ENCODE measurements at places on chromosomes 3 and 15.

GRCh38 chr15:65354835-65355172 is 23.0 kb downstream of the IGDCC3 start:
- DNase-seq: no peak

GRCh38 chr3:35745351-35745750 is 106.0 kb downstream of the ARPP21 start:
- DNase-seq: no peak

GRCh38 chr15:59711451-59712243 is 22.5 kb upstream of the BNIP2 start:
- DNase-seq: no peak

DNA sequence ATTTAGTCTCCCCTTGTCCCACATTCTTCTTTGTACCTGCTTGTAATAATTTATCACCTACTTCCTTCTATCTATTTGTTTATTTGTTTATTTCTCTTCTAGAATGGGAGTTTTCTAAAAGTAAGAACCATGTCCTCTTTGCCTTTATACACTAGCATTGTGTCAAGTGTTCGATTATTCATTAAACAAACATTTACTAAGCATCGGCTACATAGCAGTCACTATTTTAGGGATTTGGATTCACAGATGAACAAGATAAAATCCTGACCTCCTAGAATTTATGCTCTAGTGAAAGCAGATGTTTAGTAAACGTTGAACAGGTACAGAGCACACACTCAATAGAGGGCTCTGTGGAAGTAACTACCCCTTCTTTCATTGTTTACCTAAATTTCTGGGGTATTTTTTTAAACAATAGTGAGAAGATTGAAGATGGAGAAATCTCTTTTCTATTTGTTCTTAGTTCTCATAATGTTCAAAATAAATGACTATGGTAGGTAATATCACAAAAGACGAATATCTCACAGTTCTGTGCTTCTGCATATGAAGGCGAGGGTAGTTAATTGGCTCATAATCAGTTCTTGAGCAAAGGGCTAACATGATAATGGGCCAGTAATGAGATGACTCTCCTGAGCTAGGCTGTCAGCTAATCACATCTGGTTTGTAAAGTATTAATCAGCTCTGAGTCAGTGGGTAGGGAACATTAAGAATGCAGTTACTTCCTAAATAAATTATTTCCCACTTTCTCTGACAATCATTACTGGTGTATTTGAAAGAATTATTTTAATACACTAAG is 111.9 kb downstream of the SLC9A9 start:
- no peak for DNase-seq

GRCh38 chr15:101059381-101060341 is 140.5 kb downstream of the LRRK1 start:
- DNase-seq: no peak

DNA sequence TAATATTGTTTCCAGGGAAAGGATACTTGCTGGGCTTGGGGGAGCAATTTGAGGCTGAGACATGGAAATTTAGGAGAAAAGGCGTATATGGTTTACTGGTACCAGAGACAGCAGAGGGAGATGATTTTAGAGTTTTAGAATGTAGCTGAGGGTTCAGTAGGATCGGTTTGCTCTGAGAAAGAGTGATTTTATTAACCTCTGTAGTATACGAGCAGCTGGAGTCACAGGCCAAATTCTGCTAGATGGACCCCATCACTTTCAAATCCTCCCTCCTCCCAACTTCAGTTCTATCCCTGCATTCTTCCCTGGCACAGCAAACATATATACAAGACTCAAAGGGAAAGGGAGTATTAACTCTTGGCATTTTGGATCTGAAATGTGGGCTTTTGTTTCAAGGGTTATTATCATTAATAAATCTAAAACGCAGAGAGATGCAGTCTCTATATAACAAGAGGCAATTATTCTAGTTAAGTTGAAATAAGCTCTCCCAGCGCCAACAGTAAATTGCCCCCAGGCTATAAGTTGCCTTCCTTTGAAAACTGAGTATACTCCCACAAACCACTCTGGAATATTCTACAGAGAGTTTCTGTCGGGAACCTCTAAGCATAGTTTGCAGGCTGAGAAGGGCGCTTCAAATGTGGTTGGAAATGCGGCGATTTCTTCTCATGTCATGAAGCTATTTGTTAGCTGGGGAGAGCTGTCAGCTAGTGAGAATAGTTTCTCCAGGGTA is 5.4 kb downstream of the CRABP1 start:
- DNase-seq: no peak

DNA sequence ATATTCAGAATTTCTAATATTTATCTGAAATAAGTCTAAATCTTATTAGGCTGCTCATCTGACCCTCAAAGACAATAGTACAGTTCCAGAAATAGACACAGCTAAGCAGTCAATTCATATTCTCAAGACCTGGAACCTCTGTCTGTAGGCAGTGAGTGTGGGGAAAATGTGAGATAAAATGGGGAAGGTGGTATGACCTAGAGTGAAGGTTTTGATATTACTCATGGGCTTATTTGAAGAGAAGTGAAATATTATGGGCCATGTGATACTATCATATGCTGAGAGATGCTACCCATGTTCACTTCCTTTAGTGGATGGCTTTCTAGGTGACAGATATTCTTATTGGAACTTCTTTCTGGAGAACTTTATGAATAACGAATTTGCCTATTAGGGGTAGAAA is 33.5 kb downstream of the TGFBR2 start:
- no peak for DNase-seq

GRCh38 chr3:65402597-65402996 is 636.1 kb downstream of the MAGI1 start:
- DNase-seq: peak; percentile 82

DNA sequence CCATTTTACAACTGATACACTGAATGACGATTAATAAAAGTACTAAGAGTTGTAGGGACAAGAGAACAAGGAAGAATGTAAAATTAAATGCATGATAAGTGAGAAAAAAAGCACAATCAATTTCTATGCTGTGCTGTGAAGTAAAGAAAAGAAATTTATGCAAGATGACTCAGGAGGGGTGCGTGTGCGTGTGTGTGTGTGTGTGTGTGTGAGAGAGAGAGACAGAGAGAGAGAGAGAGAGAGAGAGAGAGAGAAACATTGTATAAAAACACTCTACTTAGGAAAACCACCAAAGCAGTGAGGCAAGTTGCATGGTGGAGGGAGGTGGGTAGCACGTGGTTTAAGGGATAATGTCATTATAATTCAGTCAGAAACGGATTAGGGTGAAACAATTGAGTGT is 580.8 kb upstream of the ALCAM start:
- DNase-seq: no peak

DNA sequence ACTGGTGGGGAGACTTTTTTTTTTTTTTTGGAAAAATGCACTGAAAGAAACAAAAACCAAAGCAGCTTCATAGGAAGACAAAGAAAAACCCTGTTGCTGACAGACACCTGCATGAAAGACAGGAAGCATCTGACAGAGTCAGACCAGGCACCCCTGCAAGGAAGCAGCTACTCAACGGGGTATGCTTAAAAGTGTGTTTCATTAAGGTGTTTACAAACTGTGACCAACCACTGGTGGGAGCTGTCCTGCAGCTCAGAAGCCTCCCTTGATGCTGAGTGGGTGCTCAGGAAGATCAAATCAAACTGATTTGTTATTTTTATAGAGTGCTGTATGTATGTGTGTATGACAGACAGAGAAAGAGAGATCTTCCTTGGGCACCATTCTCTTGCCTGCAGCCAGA is 34.7 kb upstream of the AGBL1 start:
- DNase-seq: no peak

- DNase-seq: no peak
These were observed 789.2 kb upstream of the NR2F2 start for GRCh38 chr15:95541301-95541700.

DNA sequence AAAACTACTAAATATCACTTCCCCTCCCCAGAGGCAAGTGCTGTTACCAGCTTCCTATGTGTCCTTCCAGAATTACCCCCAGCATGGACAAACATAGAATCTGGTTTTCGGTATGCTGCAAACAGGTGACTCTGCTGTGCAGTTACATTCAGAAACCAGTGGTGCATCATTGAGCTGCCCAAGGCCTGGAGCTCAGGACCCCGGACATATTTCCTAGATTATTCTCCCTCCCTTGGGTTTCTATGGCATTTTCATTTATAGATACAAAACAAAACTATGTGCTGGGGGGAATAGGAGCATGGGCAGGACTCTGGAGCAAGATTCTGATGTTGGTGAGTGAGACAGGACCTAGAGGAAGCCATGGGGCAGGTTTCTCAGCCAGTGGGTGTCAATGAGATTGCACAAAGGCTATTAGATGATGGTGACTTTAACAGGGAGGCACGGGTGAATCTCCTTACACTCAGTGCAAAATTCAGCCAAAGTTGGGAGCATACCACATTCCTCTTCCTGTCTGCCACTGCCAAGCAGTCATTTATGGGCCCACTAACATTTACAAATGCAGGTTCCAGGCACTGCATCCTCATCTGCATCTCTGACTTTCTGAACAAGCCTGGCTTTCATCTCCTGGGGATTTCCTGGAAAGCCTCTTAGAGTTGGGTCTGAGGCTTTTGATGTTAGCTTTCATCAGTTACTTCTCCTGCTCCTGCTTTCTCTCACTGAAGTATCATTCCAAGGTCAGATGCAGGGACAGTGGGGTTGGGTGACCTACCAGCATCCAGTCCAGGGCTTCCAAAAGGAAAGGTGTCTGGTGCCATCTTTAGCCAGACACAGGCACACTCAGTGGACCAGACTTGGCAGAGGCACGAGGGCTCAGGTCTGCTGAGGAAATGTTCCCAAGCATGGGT is 44.5 kb downstream of the CMTM7 start:
- no peak for DNase-seq

DNA sequence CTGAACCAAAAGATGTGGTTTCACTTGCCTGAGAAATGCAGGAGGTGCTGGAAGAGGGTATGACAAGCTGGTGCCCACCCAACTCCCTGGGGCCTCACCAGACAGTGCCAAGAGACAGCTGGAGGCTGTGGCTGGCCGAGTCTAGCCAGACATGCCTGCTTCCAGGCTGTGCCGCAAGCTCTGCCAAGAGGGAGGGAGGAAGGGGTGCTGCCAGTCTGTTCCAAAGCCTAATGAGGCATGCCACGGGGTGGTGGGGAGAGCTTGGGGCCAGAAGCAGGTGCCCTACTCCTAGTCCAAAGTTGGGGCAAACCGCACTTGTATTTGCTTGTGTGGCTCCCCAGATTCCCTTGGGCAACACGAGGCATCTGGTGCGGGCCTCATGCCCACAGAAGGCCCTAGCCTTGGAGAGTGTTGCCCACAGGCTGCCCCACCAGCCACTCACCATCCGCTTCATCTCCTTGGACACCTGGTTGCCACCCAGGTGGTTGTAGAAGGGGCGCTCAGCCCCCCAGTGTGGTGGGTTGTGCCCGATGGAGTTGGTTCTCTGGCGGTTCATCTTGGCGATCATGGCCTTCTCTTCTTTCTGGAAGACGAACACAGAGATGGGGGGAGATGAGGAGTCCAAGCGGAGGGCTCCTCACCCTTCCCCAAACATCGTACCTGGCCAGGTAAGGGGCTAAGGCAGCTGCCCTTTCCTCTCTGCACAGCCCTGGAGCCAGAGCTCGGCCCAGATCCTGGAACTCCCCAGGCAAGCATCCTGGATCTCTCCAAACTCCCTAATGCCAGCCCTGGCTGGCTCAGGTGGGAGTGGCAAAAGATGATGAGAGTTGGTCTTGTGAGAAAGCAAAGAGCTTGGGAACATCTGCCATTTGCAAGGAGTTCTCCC is 123.4 kb downstream of the SEC22A start:
- DNase-seq: no peak

DNA sequence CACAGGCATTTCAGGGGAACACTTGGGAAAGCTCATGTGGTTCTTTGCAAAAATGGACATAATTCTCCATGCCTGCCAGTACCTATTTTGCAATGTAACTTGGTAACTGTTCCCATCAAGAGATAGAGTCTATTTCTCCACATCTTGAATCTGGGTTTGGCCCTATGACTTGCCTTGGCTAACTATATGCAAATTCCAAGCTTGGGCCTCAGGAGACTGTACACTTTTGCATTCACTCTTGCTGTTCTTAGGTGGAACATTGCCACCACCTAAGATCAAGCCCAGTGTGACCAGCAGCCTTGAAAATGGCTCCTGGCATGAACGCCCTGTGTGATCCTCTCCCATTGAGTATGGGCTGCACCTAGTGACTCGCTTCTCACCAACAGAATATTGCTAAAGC is 19.8 kb upstream of the SMAD6 start:
- no peak for DNase-seq

DNA sequence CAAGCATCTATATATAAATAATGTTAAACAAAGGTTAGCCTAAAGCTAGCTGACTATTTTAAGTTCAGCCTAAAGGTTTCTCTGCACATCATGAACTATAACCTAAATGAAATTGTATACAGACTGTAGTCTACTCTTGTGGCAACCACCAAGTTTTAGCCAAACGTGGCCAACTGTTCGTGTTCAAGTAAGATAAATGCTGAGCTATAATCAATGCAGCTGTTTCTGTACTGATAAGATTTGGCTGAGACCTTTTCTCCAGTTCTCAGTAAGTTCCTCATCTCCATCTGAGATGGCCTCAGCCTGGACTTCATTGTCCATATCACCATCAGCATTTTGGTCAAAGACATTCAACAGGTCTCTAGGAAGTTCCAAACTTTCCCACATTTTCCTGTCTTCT is 43.7 kb upstream of the IGSF10 start:
- no peak for DNase-seq

- peak; percentile 66 for DNase-seq
These were observed 68.8 kb downstream of the CTNNB1 start for GRCh38 chr3:41267975-41268640.

GRCh38 chr3:60531759-60532158 is 719.5 kb downstream of the FHIT start:
- no peak for DNase-seq

GRCh38 chr15:98596885-98597392 is 51.4 kb upstream of the IGF1R start:
- DNase-seq: no peak

GRCh38 chr15:56537881-56538280 is 72.9 kb upstream of the MNS1 start:
- no peak for DNase-seq

GRCh38 chr15:39579487-39580116 is 1.3 kb upstream of the THBS1 start:
- no peak for DNase-seq

DNA sequence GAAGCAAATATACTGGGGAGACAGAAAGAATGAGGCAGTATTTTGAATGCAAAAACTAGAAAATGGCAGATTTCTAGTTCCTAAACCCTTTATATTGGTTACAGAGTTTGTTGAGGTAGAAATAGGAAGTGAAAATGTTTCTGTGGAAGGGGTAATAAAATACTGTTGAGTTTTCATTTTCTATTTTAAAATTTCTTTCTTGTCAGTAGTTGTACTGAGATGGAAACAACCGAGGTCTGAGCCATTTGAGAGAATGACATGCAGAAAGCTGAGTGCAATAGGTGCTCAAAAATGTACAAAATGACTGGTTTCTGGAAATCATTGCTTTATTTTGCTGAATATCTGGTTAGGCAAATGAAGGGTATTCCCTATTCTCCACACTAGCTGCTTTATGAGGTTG is 361.4 kb downstream of the CHL1 start:
- DNase-seq: no peak
